ENCODE measurements at places on chromosomes 2 and 18.
A peak's percentile ranks its signal among the peaks of the same experiment; 100 is the strongest.

DNA sequence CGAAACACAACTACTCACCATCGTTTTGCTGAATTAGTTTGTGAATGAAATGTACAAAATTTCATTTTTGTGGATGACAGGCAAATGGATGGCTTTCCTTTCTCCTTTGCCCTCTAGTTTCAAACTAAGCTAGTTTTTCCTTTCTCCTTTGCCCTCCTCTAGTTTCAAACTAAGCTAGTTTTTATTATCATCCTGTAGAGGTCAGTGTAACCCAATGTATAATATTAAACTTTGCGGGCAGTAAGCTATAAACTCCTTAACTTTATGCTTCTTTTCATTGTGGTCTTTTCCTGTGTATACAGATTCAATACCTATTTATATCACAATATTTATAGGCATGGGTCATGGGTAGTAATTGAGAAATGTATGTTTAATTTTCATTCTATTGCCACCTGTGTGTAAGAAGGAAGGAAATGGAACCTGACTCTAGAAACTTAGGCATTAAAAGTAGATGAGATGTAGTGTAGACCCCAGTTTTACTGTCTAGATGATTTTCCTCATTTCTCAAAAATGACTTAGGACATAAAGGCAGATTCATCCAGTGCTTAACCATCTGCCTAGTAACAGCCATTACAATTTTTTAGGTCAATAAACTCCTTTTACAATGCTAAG lies 58.1 kb downstream of the MAP3K19 start:
- peak; percentile 2 for DNase-seq

DNA sequence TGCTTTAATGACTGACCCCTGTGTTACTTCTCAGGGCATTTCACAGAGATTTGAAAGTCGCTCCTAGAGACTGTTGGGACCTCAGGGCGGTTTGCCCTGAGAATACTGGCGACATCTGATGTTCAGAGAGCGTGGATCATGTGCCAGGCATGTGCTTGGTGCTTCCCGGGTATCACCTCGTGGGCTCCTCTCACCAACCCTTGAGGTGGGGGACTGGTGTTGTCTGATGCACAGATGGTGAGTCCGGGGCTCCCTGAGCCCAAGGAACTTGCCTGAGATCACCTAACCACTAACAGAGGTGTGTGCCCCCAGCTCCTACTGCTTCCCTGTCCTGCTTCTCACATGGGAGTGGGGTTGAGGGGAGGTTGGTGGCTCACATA lies 16.2 kb downstream of the ATOH8 start:
- DNase-seq: no peak

- DNase-seq: no peak
These were observed 18.7 kb downstream of the DBI start for GRCh38 chr2:119385466-119385865.

- no peak for DNase-seq
These were observed 81.0 kb upstream of the PPM1B start for GRCh38 chr2:44087714-44088092.

- no peak for DNase-seq
These were observed 56.7 kb downstream of the SPRED2 start for GRCh38 chr2:65375723-65376122.

DNA sequence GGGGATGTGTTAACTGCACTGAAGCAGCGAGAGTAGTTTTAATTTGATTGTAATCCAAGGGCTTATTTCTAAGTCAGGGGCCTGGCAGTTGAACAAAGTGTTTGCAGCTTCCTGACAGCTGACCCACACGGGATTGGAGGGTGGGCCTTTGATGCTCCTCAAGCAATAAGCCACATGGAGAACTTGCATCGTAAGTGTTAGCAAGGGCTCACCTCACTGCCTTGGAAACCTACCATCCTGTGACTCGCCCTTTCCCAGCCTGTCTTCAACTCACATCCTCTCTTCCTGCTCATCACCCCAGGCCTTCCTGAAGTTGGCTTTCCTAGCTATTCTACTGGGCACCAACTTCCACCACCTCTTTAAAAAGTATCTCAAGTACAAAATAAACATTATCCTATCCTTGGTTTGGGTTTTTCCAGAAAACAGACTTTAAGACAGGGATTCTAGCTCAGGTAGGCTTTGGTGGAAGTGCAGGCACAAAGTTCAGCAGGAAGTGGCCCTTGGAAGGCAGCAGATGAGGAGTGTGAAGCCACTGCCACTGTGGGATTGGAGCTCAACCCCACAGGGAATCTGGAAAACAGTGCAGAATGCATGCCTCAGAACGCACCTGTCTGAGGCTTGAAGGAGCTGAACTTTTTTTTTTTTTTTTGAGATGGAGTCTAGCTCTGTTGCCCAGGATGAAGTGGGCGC lies 31.6 kb downstream of the B3GNT2 start:
- DNase-seq: no peak

DNA sequence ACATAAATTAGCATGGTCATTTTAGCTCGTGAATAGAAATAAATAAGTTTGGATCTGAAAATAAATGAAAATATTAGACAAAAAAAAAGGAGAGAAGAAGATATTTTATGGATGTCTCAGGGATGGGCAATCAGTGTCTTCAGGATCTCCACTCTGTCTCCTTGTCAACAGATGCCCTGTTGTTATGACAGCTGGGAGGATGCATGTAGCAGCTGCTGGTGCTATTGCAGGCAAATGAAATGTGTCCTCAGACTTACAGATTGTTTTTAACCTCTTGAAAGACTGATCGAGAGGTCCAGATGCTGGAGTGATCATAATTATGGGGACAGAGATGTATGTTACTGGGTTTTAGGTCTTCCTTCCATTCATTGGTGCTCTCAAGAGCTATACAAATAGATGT lies 24.7 kb upstream of the ARL4C start:
- DNase-seq: no peak

- no peak for DNase-seq
These were observed 113.0 kb downstream of the TGFA start for GRCh38 chr2:70440621-70441020.

DNA sequence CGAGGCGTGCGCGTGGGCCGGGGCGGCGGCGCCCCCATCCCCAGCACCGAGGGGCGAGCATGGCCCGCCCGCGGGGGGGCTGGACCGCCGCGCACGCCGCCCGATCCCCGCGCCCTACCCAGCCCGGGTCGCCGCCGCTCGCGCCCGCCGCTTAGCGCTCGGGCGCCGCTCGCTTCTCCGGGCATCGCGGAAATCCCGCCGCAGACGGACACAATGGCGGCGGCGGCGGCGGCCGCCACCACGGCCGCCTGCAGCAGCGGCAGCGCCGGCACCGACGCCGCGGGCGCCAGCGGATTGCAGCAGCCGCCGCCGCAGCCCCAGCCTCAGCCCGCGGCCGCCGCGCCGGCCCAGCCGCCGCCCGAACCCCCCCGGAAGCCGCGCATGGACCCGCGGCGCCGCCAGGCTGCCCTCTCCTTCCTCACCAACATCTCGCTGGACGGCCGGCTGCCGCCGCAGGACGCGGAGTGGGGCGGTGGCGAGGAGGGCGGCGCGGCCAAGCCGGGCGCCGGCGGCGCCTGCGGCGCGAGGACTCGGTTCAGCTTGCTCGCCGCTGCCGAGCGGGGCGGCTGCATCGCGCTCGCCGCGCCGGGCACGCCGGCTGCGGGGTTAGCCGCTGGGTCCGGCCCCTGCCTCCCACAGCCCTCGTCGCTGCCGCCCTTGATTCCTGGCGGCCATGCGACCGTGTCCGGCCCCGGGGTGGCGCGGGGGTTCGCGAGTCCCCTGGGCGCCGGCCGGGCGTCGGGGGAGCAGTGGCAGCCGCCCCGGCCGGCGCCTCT lies 453 bp downstream of the CABLES1 start:
- no peak for DNase-seq

DNA sequence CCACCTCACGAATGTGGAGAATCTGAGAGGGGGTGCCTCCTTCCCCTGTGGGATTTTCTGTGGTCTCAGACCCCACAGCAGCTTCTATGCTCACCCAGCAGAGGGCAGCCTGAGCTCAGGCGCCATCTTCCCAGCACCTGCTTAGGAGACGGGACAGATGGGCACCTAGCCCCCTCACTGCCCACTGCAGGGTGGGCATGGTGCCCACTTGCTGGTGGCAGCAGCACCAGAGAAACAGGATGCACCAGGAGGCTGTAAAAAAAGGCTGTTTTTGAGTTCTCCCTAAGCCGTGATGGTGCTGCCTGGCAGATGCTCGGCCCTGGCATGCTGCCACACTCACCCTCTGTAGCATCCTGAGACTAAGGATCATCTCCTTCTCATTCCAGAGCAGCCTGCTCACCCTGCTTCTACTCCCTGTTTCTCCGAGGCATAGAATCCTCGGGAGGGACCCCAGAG lies 19.1 kb upstream of the SLC20A1 start:
- no peak for DNase-seq

DNA sequence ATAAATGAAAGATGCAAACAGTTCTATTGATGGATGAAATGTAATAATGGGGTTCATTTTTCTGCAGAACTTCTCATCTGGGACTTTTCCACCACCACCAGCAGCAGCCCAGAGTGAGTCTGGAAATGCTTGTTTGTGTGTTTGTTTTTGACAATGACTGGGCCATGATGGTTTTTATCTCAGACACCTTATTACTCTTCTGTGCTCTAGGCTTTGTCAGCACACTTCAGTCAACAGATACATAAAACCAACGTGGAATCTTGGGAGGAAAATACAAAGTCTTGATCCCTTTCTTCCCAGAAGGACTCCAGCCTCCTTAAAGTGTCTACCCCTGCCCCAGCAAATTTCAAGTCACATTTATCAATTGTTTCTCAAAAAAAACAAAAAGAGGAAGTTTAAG lies 134.0 kb downstream of the MREG start:
- DNase-seq: no peak

DNA sequence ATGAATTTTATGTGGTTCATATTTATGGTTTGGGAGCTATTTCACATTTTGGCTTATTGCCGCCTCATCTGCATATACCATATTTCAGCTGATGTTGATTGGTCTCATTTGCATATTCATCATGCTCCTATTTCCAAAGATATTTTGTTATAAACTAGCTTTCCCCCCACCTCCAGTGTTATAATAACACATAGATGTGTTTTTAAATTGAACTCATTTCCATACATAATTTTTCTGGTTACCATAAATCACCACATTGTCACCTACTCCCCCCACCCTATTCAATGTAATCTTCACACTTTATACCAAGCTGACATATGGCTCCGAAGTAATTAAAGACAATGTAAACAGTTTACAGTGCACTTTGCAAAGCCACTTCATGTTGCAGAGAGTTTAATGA lies 101.2 kb downstream of the FSHR start:
- no peak for DNase-seq

- DNase-seq: peak; percentile 51
These were observed 76.9 kb downstream of the AOX1 start for GRCh38 chr2:200662727-200663126.

DNA sequence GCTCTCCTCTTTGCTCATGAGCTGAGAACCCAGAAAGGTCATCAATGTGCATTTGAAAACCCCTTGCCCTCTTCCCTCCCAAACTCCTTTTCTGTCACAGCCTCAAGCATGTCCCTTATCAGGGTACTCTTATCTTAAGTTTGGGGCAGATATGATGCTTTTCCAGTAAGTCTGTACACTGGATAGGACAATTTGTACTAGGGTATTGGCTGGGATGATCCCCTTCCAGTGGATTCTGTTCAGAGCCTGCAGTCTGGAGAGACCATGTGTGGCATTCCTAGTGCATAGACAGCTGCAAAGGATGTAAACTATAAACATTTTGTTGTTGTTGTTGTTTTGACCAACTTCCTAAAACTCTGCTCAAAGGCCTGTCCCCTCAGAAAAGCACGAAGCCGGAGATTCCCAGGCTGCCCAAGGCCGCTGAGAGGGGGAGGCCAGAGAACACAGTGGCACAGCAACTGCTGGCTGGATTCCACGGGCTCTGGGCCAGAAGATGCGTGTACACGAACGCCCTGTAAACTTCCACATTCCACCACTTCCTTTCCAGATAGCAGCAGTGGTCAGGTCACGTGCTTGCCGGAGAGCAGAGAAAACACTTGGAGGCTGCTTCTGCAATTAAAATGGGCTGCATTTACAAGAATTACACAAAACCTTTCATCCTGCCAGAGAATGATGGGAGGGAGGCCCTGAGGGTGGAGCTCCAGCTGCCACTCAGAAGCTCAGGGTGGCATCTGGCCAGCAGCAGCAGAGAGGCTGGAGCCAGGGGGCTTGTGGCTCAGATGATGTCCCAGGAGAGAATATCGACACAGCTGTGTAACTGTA lies 42.1 kb downstream of the BMP10 start:
- DNase-seq: peak; percentile 84

GRCh38 chr2:235935773-235936172 lies 232.4 kb downstream of the GBX2 start:
- DNase-seq: no peak

DNA sequence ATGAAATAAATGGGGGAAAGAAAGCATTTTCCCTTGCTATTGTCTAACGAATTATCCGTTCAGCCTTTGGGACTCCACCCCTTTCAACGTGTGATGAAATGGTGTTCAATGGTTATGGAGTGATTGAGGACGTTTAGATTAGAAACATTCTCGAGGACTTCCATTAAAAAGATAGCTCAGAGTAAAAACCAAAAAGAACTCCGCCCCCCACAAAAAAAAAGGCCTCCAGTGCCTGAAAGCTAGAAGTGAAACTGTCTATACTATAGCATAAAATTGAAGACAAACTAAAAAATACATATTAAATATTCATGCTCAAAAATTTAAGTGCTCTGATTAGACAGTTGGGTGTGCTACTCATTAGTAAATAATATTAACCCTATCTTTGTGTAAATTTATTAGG lies 3.0 kb upstream of the ZNF516 start:
- DNase-seq: no peak

GRCh38 chr2:15667809-15668556 lies 76.3 kb downstream of the DDX1 start:
- no peak for DNase-seq

- DNase-seq: no peak
These were observed 90.1 kb downstream of the MYCN start for GRCh38 chr2:16030206-16031057.

DNA sequence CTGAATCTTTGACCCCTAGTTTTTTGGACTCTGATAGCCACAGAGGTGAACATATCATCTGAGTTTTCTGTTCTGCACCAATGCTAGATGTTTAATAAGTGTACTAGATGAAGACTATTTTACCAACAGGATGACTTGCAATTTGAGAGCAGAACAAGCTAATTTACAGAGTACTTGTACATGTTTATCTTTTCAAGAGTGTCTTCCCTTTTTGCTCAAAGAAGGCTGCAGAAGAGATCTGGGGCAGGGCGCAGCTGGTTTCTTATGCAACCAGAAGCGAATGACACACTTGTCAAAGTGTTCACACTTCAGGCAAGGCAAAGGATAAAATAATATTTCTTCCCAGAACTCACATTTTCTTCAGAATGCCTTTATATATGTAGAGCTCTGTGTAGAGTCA lies 86.0 kb downstream of the VWA3B start:
- DNase-seq: no peak

GRCh38 chr2:75099521-75099922 lies 99.8 kb downstream of the TACR1 start:
- DNase-seq: no peak

Measured in GM04503 (cell line).